ENCODE measurements at places on chromosomes 2 and 18.

DNA sequence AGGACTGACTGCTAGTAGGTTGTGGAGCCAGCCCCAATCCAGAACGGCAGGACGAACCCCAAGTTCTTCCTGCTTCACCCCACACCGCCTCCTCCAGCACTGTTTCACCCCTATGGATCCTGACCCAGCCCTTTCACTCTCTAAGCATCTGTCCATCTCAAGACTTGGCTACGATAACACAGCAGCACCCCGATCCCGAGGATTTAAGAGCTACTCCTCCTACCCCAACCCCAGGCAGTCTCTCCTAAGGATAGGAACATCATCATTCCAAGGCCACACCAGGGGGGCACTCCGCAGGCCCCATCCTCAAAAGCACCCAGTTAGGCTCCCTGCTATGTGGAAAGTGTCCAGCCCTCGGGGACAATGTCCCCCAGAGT lies 645 bp downstream of the KCTD18 start:
- DNase-seq, result no peak

DNA sequence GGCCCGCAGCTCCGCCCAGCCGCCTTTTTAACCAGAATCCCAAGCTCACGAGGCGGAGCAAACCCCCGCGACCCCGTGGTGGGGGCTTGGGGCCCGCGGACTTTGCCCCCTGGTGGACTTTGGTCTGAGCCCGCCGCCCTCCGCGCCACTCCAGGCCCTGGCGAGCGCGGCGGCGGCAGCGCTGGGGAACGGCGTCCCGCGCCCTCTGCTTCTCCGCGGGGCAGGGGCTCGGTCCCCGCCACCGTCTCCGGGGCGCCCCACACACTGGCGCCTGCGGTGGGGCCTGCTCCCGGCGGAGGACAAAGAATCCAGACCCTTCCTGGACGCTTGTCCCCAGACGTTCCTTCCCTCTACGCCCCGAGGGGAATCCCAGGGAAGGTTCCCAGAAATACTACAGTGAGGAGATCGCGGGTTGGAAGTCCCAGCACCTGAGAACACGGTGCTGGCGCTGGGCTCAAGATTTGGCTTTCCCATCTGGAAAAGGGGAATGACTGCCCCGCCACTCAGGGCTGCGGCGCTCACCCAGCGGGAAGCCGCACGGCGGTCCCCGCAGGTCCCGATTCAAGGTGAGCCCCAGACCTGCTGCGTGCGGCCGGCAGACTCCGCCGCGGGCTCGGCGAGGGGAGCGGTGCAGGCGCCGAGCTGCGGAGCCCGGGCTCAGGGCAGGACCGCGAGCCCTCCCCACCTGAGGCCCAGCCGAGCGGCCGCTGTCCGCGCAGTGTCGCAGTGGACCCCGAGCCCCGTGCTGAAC lies at the start of gene HAAO:
TSS of gene HAAO (minus strand) at position 1 of the 751 bp plus-strand sequence. CDS start 47 bp downstream, outside the sequence.
- DNase-seq, result no peak

DNA sequence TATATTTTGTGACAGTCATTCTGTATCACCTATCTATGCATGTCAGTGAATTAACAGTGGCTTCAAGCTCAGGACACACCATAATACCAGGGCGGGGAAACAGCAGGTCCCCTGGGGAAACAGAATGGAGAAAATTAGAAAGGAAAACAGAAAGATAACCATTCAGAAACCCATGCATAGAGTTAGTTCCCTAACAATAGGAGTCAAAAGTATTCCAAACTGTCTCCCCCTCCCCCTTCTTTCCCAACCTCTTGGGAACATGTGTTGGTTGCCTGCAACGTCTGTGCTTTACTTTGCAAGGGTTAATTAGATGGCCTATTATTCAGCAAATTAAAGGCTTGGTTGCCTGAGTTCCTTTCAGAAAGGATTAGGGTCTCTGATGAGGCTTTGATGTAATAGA lies 176.4 kb downstream of the MYO3B start:
- no peak for DNase-seq

GRCh38 chr2:138212434-138212833 lies 248.2 kb downstream of the HNMT start:
- no peak for DNase-seq

GRCh38 chr18:56445422-56445821 lies 193.0 kb downstream of the TXNL1 start:
- DNase-seq, result no peak

DNA sequence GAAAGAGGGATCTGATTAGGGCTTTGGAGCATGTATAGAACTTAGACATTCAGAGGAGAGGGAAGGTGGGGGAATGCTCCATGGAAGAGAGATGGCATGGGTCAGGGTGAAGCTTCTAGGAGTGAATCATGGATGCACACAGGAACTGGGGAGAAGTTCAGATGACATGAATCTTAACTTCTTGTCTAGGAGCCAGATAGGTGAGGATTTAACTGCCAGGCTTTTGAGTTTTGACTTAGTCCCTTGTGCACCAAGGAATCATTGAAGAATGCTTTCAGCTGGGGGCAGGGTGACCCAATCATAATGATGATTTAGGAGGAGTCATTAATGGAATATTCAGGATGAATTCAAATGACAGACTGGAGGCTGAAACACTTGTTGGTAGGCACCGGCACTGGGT lies 48.7 kb downstream of the ACYP2 start:
- DNase-seq, result no peak

DNA sequence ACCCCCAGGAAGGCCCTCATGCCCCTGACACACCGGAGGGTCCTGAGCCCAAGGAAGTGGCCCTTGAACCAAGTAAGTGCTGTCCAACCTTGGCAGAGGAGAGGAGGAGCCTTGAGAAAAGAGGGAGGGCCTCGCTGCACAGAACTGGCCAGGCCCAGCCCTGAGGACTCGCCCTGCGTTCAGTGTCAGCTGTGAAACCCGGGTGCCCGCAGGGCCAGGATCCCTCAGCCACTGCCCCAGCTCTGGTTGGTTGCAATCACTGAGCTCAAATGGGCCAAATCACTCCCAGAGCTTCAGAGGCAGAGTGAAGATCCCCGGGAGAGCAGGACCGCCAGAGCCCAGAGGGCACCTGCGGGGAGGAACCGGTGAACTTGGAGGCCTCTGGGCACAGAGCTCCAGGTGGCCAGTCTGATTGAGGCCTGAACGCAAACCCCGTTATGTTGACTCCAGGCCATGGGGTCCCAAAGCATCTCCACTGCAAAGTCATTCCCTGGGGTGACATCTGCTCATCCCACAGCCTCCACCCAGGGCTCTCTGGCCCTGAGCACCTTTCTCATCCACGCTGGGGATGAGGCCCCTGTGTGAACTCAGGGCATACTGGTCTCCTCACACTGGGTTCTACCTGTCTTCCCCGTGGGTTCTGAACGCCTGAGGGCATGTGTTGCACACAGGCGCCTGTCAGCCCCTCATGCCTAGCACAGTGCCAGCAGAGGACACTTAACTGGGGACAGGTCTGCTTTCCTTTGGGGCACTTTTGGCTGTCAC lies 11.9 kb downstream of the GBX2 start:
- DNase-seq, result no peak

- no peak for DNase-seq
These were observed 9.3 kb downstream of the RHOB start for GRCh38 chr2:20456116-20456571.

DNA sequence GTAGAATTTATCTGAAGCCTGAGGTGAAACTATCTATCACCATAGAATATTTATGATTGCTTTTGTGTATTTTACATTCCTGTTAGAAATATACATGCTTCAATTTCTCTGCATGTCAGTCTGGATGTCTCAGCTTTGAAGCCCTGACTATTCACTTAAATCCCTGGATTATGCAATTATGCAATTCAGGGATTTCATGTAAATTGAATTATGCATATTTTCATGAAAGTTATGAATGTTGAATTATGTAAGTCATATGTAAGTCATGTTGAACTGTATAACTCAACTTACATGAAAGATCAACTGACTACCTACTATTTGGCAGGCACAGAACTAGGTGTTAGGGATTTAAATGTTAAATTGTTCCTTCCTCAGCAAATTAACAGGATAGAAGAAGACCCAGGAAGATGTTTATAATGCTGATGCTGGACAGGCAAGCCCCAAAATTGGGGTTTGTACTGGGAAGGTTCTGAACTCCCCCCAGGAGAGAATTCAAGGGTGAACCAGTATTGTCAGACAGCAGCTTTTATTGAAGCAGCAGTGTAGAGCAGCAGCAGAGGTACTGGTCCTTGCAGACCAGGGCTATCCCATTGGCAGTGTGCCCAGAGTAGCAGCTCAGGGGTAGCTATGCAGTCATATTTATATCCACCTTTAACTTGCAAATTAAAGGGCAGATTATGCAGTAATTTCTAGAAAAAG lies 236.5 kb downstream of the ZNF804A start:
- DNase-seq, result no peak

- no peak for DNase-seq
These were observed 296.7 kb upstream of the KCNH7 start for GRCh38 chr2:163135256-163135655.

GRCh38 chr18:26482569-26482968 lies 65.8 kb downstream of the KCTD1 start:
- no peak for DNase-seq

GRCh38 chr2:9498210-9498609 lies 23.9 kb downstream of the IAH1 start:
- DNase-seq, result no peak

- no peak for DNase-seq
These were observed 1932.0 kb downstream of the SUCLG1 start for GRCh38 chr2:82527124-82527523.

DNA sequence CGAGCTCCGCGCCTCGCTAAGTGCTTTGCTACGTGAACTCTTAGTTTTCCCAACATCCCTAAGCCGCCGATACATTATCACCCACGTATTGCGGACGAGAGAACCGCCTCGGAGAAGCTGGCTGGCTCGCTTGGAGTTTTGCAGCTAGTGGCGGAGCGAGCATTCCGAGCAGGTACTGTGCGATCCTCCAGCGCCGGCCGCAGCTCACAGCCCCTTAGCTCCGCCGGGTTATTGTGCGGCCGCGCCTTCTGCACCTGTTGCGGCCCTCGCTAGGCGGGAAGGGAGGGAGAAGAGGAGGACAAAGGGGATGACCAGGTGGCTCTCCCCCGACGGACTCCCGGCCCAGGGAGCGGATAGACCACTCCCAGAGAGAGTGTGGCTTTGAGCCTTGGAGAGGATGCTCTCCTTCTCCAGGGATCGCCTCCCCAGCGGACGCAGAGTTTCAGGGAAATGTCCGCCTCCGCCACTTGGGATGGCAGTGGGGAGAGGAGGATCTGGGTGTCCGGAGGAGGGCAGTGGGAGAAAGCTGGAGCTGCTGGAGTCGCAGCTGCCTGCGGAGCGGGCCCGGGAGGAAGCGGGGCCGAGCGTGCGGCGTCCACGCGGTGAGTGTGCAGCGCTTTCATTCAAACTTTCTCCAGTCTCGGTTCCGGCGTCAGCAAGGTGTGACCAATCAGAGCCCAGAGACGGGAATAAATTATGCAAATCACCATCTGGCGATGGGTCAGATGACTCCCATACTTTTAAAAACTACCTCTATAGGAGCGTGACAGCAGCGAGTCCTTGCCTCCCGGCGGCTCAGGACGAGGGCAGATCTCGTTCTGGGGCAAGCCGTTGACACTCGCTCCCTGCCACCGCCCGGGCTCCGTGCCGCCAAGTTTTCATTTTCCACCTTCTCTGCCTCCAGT lies at the start of gene LIPG:
TSS of gene LIPG (plus strand) at position 769 of the 905 bp plus-strand sequence. CDS start 252 bp downstream, outside the sequence.
- no peak for DNase-seq

GRCh38 chr2:108979461-108979860 lies 9.6 kb downstream of the EDAR start:
- no peak for DNase-seq

- DNase-seq, result no peak
These were observed 124.8 kb downstream of the FIGN start for GRCh38 chr2:163610817-163611556.

DNA sequence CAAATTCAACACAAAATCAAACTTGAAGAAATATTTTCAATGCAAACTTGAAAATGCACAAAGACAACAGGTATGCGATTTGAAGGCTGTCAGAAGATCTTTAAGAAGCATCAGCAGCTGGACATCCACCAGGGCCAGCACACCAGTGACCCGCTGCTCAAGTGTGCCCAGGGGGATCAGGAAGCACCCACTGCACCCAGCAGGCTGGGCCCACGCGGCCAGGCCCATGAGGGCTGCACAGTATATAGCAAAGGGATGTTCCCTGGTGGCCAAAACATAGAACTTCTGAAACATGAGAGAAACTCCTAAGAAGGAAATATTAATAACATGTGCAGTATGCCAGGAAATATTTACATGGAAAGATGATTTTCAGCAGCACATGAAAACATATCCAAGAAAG lies 25.0 kb downstream of the WDFY1 start:
- no peak for DNase-seq

DNA sequence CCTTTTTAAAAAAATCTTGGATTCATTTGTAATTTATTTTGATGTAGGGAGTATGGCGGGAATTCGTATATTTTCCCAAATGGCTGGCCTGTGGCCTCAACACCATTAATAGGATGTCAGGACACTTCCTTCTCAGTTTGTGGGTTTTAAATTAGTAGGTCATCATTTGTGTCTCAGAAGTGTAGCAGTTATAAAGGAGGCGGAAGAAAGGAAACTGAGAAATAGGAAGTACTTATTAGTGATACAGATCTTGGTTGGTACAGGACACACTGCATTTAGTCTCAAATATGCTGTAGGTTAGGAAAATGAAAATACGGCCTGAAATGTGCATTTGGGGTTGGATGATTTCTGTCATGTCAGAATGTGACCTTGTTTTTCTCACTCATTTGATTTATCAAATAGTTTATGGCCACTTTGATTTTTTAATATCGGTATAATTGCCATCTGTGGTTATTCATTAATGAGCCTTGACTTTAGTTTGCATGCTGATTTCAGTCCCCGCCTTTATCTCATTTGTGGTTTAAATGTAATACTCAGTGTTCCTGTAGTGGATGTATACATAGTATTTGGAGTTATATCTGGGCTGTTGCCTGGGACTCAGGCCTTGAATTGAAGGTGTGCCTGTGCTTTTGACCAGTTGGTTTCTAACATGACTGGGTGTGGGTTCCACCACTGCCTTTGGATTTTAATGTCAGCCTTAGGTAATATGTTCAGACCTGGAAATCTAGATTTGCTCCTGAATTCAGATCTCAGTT lies 31.4 kb downstream of the ZCCHC2 start:
- DNase-seq, result no peak

DNA sequence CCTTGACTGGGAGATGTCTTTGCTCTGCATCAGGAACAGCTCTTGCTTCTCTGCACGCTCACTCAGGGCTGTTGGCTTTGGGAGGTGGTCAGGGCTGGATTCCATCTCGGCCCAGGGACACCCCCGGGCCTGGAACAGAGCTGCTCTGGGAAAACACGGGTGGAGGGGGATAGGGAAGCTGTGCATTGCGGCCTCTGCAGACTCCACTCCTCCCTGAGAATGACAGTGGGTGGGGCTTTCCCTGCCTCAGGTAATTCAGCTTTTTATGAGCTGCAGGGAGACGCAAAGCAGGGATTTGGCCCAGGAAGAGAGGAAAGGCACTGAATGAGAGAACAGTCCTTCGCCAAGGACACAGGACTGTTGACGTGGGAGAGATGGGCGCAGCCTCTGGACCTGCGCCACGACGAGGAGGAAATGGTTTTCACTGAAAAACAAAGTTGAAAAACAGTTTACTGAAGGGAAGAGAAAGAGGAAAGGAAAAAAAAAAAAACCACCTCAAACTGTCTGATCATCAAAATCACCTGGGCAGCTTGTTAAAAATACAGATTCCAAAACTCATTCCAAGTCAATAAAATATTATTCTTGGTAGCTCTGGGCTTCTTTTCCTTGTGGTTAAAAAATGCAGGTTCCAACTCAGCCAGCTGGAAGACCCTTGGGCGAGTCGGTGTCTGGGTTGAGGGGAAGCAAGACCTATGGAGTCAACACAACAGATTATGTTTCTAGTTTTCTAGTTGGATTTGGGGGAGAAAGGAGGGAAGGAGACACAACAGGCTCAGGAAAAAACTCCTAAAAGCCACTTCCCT lies 194.0 kb downstream of the ZFP36L2 start:
- no peak for DNase-seq

Measured in stimulated activated CD4-positive, alpha-beta T cell treated with anti-CD3 and anti-CD28 coated beads, TNF-alpha, amount 100 ng/mL, for 4 hours (primary cell).